Activated T-helper 1 cell treated with anti-CD3 and anti-CD28 coated beads, Interleukin-2, amount 50 U/mL, for 16 hours (primary cell): ENCODE measurements at places on chromosomes 12 and 14.

GRCh38 chr12:3980504-3981272 lies 107.5 kb upstream of the PARP11 start:
- no peak for DNase-seq

- DNase-seq = no peak
Measured at GRCh38 chr12:44405297-44405696, 470.8 kb downstream of the NELL2 start.

GRCh38 chr14:69288011-69288771 lies 28.2 kb downstream of the GALNT16 start:
- no peak for DNase-seq

DNA sequence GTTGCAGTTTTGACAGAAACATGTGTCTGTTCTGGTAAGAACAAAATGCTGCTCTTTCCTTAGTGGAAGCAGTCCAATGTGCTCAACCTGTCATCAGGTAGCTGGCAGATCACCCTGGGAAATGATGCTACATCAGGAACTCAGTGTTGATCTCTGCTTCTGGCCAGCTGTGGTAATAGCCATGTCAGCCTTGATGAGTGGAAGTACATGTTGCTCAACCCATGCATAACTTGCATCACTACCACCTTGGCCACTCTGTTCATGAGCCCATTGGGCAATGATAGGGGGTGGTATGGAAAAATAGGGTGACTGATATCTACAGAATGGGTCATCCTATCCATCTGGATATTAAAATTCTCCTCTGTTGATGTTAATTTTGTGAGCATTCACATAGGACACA lies 411.0 kb downstream of the C12orf50 start:
- DNase-seq = no peak
